ENCODE measurements at places on chromosomes 2 and 18. TPM values are rescaled to one million over a fixed set of nuclear protein-coding genes. Genes with fewer than 3 reads are reported as not detected.

GRCh38 chr2:119419065-119419464, 12.6 kb upstream of the TMEM37 start:
- DNase-seq: no peak

DNA sequence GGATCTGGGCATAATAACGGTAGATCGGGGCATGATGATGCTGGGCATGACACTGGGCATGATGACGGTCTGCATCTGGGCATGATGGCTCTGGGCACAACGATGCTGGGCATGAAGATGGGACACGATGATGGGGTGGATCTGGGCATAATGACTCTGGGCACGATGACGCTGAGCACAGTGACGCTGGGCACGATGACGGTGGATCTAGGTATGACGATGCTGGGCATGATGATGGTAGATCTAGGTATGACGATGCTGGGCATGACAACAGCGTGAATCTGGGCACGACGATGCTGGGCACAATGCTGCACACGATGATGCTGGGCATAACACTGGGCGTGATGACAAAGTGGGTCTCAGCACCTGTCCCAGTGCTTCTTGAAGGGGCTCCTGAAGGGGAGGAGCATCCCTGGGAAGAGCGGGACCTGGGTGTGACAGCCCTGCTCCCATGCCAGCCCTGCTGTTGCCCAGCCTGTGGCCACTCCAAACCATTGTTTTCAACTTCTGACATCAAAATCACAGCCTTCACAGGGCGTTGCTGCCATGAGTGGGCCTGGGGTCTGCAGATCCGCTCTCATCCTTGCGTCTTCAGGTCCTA, 30.4 kb upstream of the ALLC start:
- DNase-seq: no peak

DNA sequence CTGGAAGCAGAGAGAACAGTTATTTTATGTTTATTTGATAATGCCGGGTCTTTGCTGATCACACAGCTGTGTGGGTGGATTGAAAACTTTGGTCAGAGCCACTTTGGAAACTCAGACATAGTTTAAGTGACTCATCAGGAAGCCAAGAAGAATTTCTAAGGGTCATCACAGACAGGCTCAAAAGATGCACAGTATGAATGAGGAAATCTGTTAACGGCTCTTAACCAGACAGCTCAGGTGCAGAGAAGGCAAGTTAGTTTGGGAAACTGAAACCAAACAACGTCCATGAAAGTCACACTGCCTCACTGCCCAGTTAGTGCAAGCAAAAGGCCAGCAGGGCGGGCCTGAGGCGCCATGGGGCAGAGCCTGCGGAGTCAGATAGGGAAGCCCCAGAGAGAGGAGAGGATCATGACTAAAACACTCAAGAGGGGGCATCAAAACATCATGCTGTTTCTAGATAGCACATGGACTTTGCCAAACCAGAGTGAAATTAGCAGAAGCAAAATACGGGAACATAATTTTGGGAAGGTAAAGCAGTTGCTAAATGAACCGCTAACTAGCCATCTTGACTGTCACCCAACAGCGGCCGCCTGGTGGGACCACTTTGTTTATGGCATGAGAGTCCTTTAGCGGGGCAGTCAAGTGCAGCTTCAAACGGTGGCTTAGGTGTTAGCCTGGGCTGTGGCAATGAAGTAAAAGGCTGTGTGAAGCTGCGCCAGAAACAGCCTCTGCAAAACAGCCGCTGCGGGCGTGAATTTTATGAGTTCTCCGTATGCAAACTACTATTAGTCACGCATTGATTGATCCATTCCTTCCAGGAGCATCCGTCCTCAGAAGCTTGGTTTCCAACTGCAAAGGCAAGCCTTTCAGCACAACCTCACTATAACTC, 101.2 kb downstream of the KCTD18 start:
- no peak for DNase-seq

DNA sequence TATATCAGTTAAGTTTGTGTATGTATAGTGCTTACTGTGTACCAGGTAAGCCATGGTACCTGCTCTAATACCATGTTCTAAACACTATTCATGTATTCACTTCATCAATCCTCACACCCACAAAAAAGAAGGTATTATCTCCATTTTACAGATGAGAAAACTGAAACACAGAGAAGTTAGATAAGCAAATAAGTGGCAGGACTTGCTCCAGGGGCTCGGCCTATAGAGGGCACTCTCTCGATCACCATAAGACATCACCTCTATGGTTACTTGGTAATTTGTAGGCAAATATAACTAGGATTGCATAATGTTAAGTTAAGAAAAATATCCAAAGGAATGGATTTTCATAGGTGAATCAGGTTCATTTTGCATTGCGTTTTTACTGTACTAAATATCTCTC, 118.1 kb upstream of the FN1 start:
- peak; percentile 19 for DNase-seq

DNA sequence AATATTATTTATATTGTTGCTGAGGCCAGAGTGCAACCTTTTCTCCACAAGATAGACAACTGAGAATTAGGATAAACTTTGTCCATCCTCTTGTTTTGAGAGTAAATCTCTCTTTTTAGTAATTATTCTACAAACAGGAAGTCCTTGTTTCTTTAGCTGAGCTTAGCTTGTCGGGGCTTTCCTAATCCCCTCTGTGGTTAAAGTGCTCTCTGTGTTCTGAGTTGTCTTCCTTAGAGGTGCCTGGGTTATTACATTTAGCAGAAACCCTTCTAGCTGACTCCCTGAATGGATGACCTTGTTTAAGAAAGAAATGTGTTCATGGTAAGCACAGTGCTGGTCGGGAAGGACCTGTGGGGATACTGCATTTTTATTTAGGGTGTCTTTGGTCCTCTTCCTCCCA, 12.7 kb downstream of the USP39 start:
- no peak for DNase-seq

DNA sequence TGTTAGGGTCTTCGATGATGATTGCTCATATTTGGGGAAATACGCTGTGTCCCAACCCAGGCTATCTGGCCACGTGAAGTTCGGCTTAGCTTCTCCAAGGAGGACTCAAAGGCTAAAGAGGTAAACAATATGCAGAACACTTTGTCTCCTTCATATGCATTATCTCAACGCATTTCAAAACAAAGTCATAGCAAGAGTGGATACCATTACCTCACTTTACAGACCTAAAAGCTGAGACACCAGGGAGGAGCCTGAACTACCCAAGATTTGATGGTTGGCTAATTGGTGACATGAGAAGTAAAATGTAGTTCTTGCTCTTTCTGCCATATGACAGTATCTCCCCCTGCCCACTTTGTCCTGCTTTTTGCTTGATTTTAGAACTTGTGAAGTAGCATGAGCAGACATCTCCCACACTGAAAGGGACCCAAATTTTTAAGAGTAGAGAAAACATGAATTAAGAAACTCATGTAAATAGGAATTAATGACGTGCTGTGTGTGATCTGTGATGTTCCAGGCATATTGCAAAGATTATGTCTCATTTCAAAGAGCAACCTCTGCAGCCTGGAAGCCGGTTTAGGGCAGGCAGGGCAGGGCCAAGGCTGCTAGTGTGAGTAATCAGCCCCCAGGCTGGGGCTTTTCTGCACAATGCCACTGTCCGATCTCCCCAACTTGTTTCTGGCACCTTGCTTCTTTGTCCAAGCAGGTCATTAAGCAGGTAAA, 144.5 kb downstream of the BCL11A start:
- DNase-seq: no peak

DNA sequence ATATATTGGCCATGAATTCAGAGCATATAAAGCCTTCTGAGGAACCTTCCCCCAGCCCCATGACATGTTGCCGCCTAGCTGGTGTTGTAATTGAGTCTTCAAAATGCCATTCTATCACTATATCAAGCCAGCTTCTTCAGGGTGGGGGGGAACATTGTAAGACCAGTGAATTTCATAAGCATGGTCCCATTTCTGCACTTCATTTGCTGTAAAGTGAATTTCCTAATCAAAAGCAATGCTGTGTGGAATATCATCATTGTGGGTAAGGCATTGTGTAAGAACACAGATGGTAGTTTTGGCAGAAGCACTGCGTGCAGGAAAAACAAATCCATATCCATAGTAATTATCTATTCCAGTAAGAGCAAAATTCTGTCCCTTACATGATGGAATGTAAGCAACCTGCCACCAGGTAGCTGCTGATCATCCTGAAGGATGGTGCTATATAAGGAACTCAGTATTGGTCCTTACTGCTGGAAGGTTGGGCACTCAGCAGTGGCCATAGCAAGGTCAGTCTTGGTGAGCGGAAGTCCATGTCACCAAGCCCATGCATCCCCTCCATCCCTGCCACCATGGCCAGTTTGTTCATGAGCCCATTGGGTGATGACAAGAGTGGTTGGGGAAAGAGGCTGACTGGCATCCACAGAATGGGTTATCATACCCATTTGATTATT, 159.4 kb downstream of the COPS8 start:
- no peak for DNase-seq

- DNase-seq: no peak
Observed at GRCh38 chr2:6845903-6846302, 19.8 kb downstream of the CMPK2 start.

DNA sequence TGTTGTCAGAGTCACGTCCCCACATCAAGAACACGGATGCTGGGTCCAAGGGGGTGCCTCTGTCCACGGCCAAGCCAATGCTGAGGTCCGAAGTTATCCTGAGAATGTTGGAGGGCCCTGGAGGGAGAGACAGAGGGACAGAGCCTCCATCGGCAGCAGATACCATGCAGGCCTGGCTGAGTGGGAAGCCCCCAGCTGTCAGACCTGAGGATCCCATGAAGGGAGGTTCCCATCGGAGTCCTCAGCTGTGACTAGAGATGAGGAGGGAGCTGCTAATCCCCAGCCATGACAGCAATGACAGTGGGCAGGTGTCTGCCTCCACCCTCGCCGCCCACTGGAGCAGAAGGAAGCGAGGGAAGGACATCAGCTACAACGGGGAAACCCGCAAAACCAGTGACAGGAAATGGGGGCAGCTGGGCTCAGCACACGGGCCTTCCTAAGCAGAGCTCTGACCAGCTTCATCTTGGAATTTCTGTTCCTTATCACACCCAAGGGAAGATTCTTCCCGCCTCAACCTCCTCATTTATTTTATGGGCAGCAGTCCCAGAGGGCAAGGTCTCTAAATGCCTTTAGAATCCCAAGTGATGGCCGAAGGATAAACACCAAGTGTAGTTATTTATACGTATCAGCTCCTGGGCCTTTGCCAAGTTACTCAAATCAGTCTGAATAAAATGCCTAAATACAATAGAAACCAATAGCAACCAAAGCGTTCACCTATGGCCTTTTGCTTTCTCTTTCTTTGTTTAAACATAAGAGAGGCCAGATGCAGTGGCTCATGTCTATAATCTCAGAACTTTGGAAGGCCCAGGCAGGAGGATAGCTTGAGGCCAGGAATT, 32.2 kb downstream of the FAM178B start:
- DNase-seq: peak; percentile 63

DNA sequence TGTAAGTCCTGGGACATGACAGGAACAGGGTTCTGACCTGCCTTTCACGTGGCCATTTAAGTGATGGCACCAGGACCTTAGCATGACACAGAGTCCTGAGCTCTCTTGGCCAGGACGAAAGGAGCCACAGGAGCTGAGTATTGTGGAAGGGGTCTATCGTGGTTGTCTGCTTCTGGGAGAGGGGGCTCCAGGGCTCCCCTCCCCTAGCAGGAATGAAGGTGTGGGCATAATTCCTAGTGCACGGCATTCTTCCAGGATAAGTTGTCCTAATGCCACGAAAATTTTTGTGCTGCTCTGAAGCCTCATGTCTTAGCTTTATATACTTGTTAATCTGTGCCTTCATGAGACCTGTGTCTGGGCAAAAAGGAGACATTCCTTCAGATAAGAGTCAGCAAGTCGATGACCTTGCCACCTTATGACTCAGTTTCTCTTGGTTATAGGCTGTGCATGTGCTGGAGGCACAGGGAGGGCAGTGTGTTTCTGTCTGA, 17.1 kb downstream of the GATA6 start:
- no peak for DNase-seq

- DNase-seq: peak; percentile 37
Observed at GRCh38 chr18:63890950-63891304, 3.4 kb downstream of the SERPINB2 start.

- DNase-seq: no peak
Observed at GRCh38 chr2:12694990-12695774, 21.6 kb upstream of the TRIB2 start.

DNA sequence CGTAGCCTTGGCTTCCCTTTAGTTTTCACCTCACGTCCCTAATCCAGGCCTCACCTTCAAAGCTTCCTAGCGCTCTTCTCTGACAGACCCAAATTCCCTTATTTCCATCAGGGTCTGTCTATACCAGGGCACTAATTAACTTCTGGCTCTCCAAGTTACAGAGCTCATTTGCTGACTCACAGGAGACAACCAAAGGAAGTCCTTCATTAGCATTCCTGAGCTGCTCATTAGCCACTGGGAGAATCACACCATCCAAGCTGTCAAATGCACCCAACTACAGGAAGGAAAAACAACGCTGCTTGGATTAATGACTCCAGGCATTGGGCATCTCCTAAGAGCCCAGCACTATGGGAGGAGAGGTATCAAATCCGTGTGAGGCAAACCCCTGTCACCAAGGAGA, 109.8 kb upstream of the ALK start:
- no peak for DNase-seq

GRCh38 chr2:105697781-105698449, 46.8 kb upstream of the NCK2 start:
- DNase-seq: no peak

GRCh38 chr2:187497858-187498463, 49.9 kb upstream of the CALCRL start:
- DNase-seq: peak; percentile 9

DNA sequence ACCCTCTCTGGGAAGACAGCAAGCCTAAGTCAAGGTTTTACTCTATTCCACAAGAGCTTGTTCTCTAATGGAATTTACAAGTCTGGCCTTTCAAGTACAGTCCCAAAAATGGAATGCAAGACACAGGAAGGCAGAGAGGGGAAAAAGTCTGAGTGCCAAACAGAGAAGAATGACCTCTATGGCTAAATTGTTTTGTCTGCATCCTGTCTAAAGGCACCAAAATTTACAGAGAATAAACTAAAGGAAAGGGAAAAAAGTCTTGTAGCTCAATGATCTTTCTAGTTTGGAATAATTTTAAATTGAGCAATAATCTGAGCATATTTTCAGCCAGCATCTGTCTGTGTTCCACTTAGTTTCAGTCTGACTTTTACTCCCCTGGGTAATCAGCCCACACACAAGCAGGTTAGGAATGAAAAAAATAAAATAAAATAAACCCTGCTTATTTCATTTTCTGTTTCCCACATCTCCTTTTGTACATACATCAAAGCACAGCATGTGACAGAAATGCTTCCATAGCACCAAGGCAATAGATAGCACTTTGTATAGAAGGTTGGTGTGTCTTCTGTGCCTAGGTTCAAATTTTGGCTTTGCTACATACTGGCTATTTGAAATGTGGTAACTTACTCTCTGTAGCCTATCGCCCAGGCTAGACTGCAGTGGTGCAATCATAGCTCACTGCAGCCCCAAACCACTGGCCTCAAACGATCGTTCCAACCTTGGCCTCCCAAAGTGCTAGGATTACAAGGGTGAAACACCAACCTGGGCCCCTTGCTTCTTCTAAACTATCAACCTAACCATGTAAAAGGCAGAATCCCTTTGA, 105.1 kb downstream of the SLC8A1 start:
- peak; percentile 41 for DNase-seq

- DNase-seq: peak; percentile 70
Observed at GRCh38 chr2:84302513-84303412, 156.3 kb downstream of the SUCLG1 start.

GRCh38 chr18:69626171-69626570, 225.5 kb downstream of the DOK6 start:
- no peak for DNase-seq

Gene RPL31
- total RNA-seq: 1,430 TPM

Gene NYAP2
- total RNA-seq: 0.10 TPM

Gene MRPS5
- 55.6 TPM for total RNA-seq

Gene NT5DC4
- 0.21 TPM for total RNA-seq

Gene DTNA
- 105 TPM for total RNA-seq

Gene FBXO15
- 0.21 TPM for total RNA-seq

Gene MAP2
- 11.5 TPM for total RNA-seq
